ENCODE measurements at places on chromosomes 6 and 20.

GRCh38 chr20:478949-479429 lies 16.7 kb upstream of the TBC1D20 start:
- DNase-seq = peak; percentile 75

- DNase-seq = no peak
Measured at GRCh38 chr20:46206992-46207549, 89.0 kb downstream of the CD40 start.

DNA sequence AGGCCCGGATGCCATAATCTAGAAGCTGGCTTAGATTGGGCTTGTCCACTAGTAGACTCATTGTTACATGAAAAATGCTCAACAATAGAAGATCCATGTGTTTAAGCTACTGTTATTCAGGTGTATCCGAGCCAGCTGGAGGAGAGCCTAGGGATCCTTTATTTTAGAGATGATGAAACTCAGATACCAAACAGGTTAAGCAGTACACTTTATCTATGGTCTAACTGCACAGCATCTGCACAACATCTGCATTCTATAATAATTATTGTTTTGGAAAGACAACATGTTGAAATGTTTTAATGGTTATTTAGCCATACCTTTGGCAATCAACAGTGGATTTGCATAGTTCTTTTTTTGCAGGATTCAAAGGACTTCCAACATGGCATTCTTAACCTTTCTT lies 134.1 kb downstream of the RFPL4B start:
- DNase-seq = no peak

DNA sequence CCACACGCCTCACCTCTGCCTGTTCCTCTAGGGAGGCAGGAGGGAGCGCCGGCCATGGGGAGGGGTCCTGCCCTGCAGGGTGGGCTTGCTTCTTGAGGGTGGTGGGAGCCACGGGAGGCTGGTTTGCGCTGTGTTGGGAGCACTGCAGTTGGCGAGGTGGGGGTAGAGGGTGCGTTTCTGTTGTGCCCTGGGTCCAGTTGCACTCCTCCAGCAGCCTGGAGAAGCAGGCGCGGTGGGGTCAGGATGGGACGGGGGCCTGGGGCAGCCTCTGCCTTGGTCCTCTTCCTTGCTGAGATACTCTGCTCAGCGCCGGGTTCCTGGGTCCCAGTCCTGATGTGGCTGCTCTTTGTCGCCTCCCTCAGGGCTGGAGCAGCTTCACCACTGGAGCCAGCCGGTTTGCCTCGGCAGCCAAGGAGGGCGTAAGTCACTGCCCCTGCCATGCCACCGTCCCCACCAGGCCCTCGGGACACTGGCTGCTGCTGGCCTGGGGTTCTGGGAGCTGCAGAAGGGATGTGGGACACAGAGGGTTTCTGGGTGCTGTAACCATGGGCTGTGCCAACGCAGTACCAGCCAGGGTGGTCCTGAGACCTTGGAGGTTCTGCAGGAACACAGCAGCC lies 8.4 kb downstream of the ARFGAP1 start:
- DNase-seq = no peak

- DNase-seq = no peak
Measured at GRCh38 chr6:25866011-25866410, 8.0 kb downstream of the SLC17A3 start.

DNA sequence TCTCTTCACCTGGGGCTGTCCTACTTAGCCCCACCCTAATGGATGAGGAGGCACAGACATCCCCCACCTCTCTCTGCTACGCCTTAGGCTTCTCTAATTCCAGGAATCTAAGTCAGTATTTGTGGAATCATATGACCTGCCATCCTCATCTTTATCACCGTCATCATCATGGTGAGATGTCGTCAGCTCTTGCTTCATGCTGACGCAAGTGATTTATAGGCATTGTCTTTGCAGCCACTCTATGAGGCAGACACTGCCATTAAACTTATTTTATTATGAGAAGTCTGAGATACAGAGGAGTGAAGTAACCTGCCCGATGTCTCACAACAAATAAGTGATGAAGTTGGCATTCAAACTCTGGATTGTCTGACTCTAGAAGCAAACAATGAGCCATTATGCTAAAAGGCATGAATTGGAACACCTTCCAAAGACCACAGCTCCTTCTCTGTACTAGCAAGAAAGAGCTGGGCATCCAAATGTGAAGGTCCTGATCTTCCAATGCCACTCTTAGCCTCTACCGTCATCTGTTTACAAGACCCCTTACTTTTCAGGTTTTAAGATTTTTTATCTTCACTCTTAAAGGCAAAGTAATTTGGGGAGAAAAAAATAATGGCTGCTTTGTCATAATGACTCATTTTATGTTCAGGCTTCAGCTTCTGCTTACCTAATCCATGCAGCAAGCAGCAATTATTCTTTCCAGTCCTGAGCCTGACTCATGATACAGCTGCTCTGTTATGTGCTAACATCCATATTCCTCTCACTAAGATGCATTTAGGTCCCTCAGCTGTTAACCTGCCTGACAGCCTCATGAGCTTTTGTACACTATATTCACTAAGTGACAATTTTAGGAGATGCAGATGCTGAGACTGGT lies 113.7 kb upstream of the BCLAF1 start:
- no peak for DNase-seq

- DNase-seq = peak; percentile 26
Measured at GRCh38 chr6:17585766-17586490, 14.2 kb upstream of the FAM8A1 start.

GRCh38 chr20:44909872-44910689 lies at the start of gene PABPC1L:
Gene PABPC1L (plus strand): TSS chr20:44910060. CDS start chr20:44910144, 84 bp downstream.
- DNase-seq = peak; percentile 67

GRCh38 chr6:123118811-123119210 lies 122.8 kb downstream of the CLVS2 start:
- no peak for DNase-seq

DNA sequence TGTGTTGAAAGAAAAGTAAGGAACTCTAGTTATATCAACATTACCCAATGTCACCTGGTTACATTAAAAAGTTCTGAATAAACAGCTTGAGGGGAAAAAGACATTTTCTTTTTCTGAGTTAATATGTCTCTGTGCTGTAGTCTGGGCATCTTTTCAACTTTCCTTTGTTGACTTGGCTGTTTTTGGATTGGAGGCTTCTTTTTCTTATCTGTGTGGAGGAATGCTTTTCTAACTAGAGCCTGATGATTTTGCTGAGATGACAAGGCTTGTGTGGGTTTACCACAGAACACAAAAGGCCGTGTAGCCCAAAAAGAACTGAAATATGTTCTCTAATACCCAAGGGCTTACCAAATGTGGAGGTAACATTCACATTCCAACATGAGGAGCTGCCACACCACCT lies 161.8 kb downstream of the KCNQ5 start:
- DNase-seq = no peak

DNA sequence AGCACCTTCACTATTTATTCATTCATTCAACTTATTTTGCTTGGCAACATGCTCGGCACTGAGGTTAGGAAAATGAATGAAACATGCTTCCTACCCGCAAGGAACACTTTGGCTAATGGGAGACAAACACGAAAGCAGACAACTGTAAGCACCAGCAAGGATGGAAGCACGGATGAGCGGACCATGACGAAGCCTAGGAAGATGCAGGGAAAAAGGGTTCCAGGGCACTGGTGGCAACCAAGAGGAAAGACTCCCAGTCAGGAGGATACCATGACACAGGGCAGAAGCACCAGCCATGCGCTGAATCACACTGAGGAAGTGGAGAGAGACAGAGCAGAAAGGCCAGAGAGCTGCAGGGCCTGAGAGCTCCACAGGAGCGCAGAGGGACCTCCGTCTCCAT lies 9.8 kb downstream of the PDE10A start:
- DNase-seq = no peak

DNA sequence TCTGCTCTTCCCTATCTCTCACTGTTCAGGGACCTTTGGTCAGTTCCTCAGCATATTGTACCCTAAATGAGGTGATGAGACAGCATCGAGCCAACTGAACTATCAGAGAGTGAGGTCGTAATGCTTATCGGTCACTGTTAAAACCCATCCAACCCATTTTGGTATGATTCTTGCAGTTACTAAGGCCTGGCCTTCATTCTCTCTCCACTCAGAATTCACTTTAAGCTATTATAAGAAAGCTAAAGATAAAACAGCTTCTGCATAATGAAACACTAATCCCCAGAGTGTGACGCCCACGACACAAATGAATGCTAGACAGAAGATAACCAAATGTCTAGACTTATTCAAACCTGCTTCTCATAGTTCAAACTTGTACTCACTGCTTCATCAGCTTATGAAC lies 175.8 kb downstream of the GMPR start:
- peak; percentile 24 for DNase-seq

- peak; percentile 88 for DNase-seq
Measured at GRCh38 chr6:110876170-110876773, 1.7 kb downstream of the AMD1 start.

DNA sequence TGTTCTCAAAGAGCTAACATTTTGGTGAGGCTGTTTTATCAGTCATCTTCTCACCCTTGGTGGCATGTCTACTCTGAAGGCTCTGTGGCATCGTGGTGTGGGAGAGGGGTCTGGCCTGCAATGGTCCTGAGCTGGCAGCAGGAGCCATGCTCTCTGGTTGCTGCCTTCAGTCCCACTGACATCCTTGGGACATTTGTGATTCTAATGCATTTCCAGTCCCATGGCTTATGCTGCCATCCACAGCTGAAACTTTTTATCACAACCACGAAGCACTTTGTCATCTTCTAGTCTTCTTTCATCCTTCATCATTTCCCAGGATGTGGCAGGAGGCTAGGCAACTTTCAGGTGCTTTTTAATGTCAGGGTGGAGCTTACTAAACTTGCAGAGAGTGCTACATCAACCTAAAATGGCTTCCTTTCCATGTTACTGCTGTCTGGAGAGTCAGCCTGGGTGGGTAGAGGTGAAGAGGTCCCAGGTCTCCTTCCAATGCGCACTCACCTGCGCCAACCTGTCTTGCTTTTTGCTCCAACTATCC lies 77.1 kb downstream of the GPR63 start:
- peak; percentile 6 for DNase-seq

DNA sequence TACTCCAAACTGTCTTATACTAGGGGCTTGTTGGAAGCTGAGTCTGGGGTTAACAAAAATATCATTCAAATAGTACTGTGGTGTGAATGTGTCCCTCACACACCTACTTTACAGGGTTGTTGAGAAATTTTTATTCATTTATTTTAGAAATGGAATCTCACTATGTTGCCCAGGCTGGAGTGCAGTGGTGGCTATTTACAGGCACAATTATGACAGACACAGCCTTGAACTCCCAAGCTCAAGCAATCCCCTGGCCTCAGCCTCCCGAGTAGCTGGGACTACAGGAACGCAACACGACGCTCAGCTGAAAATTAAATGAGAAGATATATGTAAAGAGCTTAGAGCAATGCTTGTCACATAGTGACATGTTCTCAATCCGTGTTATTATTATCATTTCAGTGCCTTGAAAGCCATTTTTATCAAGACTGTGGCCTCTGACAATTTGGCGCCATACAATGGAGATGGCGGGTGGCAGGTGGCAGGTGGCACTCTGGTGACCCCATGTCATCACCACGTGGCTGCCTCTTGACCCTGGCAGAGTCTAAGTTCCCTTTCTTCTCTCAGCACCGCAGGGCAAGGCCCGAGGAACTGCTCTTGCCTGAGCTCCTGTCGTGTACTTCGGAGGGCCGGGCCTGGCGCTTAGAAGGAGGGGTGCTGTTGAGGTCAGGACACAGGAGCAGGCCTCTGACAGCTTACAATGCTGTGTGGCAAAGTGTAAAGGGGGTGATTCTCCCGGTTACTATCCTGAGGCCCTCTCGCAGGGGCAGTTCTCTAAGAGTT lies 64.5 kb downstream of the STX11 start:
- DNase-seq = no peak

DNA sequence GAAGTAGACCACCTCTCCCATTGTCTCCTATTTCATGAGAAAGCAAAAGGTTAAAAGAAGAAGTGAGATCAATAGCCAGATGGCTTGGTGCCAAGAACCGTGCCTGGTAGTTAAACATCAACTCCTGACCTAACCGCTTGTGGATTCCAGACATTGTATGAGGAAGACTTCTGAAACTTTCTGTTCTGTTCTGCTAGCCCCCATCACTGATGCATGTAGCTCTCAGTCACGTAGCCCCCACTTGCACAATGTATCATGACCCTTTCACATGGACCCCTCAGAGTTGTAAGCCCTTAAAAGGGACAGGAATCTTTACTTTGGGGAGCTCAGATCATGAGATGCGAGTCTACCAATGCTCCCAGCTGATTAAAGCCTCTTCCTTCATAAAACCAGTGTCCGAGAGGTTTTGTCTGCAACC lies 301.2 kb downstream of the RNGTT start:
- DNase-seq = no peak

DNA sequence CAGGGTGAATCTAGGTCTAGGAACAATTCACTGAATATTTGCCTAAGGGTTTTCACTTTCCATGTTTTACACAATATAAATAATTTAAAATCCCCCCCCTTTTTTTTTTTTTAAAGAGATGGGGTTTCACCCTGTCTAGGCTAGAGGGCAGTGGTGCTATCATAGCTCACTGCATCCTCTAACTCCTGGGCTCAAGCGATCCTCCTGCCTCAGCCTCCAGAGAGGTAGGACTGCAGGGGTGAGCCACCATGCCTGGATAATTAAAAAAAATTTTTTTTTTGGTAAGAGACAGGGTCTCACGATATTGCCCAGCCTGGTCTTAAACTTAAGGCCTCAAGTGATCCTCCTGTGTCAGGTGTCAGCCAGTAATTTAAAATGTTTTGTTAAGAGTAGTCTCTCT lies 17.8 kb downstream of the QKI start:
- DNase-seq = no peak

- DNase-seq = no peak
Measured at GRCh38 chr6:28090917-28091586, 10.7 kb downstream of the ZNF165 start.

DNA sequence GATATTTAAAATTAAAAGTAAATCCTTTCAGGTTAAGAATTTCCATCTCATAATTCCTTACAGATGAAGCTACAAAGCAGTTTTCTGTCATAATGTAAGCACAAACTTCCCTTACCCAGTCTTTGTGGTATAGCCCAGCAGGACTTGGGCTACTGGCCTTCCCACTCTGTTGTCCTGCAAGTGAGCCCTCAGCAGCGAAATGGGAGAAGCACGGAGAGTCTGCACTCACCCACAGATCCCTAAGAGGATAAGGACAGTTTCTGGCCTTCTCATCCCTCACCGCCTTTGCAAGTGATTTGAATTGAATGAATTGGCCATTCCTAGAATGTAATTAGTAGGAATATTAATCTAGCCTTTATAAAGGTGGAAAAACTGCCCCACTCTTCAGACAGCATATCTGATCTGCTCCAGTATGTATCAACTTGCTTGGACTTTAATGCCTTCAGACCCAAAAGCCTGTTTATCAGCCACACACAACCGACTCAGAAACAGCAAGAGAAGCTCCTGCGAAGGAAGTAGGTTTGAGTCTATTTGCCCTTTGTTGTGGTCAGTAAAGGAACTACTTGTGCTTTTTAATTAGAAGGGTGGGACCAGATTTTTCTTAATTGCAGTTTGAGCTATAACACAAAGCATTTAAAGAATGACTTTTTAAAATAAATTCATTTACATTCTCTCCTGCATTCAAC lies 29.9 kb upstream of the PRDM1 start:
- DNase-seq = no peak

- DNase-seq = peak; percentile 92
Measured at GRCh38 chr20:51318058-51318949, 224.2 kb downstream of the NFATC2 start.

DNA sequence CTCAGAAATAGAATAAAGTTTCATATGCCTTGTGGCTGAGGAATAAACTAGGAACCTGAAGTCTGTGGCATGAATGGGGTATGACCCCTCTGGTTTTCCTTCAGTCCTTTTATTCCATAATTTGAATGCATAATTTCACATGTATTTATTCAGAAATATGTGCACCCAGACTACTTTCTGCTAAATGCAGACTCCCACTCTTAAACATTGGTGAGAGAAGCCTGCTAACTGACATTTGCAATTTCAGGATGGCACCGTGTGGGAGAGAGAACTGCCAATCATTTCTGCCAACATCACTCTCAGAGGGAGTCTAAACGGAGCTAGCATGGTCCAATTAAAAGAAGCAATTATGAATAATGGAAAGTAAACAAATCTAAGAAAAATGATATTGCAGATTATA lies 141.3 kb downstream of the ADGRB3 start:
- DNase-seq = no peak
